ENCODE measurements at places on chromosomes 1 and 21.

GRCh38 chr1:104699433-104699832 is 949.7 kb downstream of the AMY1C start:
- no peak for DNase-seq

GRCh38 chr1:230141021-230141648 is 74.1 kb downstream of the GALNT2 start:
- DNase-seq: no peak

GRCh38 chr21:38917043-38917774 is 111.5 kb downstream of the ETS2 start:
- no peak for DNase-seq

DNA sequence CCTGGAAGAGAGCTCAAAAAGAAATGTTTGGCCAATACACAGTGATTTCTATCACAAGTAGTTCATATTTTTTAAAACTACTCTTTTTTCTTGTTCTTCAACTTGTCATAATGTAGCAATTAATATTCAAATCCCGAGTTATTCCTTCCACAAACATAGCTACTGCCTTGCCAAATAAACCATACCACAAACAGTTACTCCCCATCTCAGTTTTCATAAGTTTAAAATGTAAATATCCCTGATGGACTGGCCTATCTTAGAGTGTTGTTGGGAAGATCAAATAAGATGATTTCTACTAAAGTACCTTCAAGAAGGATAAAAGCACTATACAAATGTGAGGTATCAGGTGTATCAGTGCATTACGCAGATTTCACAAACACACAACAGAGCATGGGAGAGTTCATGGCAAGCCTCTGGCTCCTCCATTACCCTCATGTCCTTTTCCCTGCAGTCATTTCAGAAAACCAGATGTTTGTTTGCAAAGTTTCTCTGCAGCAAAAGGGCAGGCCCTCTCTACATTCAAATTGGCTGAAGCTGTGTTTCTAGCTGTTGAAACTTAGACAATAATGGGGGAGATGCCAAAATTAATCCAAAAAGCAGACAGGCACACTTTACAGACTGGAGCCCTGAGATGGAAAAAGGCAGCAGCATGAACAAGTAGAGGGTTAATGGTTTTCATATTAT is 16.1 kb downstream of the WLS start:
- DNase-seq: no peak

- DNase-seq: peak; percentile 90
Observed at GRCh38 chr1:226677027-226678020, 61.8 kb downstream of the ITPKB start.

DNA sequence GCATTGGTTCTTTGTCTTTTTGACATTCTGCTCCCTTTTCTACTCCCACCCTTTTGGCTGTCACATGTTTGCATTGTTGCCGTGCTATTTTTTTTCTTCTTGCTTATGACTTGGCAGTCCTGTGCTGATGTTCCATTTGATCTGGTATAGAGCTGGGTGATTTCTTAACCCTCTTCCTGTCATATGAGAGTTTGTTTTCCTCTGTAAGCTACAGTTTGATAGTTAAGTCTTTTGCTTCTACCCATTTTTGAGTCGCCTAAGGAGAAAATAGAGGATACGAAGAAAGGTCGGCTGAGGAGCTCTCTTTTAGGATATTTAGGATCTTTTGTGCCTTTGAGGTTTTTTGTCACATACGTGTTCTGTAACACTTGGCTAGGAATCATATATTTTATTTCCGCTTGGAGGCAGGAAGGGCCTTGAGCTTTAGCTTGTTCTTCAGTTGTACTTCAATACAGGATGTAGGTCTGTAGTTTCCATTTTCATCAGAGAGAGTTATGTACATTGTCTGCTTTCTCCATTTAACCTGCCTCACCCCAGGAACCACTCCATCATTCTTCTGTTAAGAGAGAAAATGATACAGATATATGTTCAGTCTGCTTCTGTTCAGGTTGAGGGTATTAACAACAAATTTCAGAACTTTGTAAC is 150.7 kb downstream of the BACH1 start:
- no peak for DNase-seq

DNA sequence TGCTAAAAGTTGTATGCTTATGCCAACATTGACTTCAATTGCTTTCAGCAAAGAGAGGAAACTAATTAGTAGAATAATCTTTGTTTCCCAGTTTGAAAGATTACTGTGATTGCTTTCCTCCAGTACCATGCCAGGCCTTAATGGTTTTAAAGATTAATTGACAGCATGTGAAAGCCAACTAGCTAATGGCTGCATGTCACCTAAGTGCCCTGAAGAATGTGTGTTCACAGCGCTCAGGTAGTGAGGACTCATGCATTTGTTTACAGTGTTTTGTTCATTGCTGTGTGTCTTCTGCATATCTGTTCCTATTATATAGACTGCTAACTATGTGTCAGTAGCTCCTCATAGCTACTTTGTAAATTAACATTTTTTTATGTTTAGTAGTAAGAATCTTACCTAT is 335.6 kb downstream of the LRRIQ3 start:
- DNase-seq: no peak

- DNase-seq: no peak
Observed at GRCh38 chr1:231768416-231768815, 141.8 kb downstream of the DISC1 start.

- peak; percentile 20 for DNase-seq
Observed at GRCh38 chr1:56095696-56096665, 483.4 kb downstream of the PLPP3 start.

DNA sequence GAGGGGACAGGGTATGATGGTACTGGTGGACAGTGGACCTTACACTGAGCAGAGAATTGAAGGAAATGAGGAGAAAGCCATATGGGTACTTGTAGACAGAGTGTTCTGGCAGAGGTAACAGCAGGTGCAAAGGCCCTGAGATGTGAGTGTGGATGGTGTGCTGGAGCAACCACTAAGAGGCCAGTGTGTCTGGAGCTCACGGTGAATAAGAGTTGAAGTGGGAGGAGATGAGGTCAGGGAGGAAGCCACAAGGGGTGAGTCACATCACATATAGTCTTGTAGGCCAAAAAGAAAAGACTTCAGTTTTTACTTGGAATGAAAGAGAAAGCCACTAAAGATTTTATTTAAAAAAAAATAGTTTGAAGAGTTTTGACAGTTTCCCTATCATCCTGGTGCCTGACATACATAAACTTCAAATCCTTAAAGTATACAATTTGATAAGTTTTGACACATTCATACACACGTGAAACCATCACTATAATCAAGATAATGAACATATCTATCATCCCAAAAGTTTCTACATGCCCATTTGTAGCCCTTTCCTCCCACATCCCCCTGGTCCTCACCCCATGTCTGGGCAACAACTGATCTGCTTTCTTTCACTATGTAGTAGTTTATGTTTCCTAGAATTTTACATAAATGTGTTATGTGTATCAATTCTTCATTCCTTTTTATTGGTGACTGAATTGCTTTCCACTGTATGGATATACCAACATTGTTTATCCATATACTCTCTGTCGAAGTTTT is 148.4 kb downstream of the GPATCH2 start:
- DNase-seq: no peak

- DNase-seq: no peak
Observed at GRCh38 chr1:54302951-54303843, 103.0 kb downstream of the SSBP3 start.

- DNase-seq: no peak
Observed at GRCh38 chr1:116916533-116917445, 7.1 kb downstream of the PTGFRN start.

DNA sequence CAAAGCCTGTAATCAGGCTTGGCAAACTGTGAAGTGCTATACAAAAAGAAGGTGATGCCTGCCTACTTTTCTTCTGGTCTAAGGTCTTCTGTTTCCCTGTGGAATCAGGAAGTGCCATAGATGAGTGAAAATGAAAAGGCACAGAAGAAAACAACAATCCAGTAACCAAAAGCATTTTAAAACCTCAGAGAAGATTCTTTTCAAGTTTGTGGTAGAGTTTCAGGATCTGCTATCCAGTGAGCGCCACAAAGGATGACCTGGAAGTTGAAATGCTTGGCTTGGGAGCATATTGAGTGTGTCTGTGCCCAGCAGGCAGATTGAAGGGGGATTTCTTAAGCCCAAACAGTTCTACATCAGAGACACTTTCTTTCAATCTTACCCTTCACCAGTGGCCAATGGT is 272.2 kb downstream of the PAPPA2 start:
- no peak for DNase-seq

DNA sequence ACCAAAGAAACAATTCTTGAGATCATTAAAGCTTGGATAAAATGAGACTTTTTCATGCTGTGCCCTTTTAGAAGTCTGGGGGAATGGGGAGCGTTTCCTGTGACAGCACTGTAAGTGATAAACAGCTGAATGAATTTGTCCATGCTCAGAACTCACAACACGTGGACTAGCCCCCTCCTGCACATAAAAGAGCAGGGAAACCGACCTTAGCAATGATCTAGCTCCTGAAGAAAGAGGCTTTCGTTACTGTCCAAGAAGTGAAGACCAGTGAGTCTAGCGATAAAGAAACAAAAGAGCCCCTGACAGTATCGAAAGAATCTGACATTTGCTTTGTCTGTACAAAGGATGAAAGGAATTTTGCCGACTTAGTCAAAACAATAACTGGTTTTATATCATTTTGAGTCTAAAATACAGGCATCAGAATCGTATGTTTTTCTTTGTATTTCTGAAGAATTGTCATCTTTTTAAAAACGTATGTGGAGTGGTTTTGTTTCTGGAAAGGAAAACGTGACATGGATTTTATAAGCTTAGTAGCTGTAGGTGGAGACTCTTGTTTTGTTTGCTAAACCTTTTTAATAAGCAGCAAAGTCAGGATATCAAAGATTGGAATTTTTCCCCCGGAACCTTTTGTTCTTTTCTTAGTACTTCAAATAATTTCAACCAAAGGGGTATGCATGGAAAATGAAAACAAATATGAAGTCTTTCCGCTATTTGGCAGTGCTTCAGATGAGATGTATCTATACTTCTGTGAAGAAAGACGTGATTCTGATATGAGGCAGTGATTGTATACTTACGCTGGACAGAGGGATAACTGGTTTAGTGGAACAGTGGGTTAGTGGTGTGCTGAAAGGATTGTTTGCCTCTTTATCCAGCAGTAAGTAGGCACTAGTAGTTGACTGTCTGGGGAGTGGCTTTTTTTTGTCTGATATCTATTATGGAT is 61.0 kb downstream of the MAST2 start:
- DNase-seq: no peak

GRCh38 chr1:118841521-118841920 is 146.6 kb downstream of the TBX15 start:
- no peak for DNase-seq

DNA sequence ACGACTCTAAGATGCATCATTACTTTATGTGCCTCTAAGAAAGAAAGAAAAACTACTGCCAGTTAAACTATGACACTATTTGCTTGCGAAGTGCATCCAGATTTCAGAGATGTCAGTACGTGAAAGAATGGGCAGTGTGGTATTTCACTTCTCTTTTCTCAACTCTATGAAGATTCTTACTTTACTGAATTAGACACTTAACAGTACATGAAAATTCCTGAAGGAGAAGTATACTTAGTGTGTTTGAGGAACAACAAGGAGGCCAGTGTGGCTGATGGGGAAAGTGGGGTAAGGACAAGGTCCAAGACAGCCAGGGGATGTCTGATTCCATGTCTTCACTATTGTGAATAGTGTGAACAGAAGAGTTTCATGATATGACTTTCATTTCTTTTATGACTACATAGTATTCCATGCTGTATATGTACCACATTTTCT is 53.9 kb upstream of the HSD17B7 start:
- no peak for DNase-seq

GRCh38 chr1:6962478-6962995 is 177.3 kb downstream of the CAMTA1 start:
- no peak for DNase-seq

GRCh38 chr1:33256221-33256470 is 146 bp upstream of the ZNF362 start:
- DNase-seq: no peak

- no peak for DNase-seq
Observed at GRCh38 chr1:92476071-92476631, 10.6 kb downstream of the GFI1 start.

GRCh38 chr1:230287674-230288315 is 138.3 kb downstream of the PGBD5 start:
- no peak for DNase-seq

All from cerebellar nuclear complex (tissue), 1 donor.